ENCODE measurements at places on chromosomes 12 and 14.

- no peak for DNase-seq
Observed at GRCh38 chr12:131824450-131824849, 3.7 kb upstream of the MMP17 start.

- no peak for DNase-seq
Observed at GRCh38 chr12:118827047-118827446, 154.3 kb upstream of the SRRM4 start.

GRCh38 chr12:111991946-111992345 lies 21.0 kb downstream of the TMEM116 start:
- DNase-seq, result no peak

GRCh38 chr12:27785882-27786570 lies 6.0 kb upstream of the MANSC4 start:
- DNase-seq, result peak; percentile 19

DNA sequence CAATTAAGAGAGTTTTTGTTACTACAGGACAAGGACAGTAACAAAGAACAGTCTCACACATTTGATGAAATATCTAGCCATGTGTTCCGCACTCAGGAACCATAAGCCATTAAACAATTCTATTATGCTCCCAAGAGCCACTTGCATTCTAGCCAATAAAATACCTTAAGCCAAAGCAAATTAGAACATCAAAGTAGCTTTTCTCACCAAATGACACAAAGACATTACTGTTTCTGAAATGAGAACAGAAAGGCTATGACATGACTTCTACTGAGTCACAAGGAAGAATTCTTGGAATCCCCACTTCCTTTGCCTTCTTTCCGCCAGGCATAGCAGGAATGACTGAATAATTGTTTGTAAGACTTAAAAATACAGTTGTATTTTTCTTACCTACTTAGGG lies 445.8 kb downstream of the ATP23 start:
- no peak for DNase-seq

DNA sequence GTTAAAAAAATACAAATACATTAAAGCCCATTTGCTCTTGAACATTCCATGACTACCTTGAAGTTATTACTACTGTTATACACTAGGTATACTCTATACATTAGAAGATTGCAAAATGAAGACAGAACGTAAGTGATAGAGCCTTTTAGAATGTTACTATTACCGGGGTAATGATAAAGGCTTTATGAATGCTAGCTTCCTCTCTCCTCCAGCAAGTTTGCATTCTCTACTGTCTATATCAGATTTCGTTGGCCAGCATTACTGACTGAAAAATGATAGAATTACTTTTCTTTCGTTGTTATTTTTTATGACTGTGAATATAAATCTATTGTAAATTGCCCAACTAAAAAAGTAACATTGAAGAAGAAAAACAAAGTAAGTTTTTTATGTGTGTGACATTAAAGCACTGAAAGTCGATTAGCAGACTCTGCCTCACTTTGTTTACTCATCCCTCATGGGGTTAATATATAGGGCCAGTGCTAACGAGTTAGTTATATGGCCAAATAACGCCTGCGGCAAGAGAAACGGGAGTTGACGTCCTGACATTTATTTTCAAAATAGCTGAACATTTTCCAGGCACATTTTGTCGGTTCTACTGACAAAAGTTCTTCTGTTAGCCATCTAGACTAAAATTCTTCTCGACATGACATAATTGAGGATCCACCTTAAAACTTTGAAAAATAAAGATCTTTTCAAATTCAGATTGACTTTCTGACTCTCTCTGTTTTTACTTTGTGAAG lies 163.8 kb upstream of the KITLG start:
- DNase-seq, result no peak

GRCh38 chr12:2163177-2163941 lies 110.6 kb downstream of the CACNA1C start:
- DNase-seq, result peak; percentile 93

DNA sequence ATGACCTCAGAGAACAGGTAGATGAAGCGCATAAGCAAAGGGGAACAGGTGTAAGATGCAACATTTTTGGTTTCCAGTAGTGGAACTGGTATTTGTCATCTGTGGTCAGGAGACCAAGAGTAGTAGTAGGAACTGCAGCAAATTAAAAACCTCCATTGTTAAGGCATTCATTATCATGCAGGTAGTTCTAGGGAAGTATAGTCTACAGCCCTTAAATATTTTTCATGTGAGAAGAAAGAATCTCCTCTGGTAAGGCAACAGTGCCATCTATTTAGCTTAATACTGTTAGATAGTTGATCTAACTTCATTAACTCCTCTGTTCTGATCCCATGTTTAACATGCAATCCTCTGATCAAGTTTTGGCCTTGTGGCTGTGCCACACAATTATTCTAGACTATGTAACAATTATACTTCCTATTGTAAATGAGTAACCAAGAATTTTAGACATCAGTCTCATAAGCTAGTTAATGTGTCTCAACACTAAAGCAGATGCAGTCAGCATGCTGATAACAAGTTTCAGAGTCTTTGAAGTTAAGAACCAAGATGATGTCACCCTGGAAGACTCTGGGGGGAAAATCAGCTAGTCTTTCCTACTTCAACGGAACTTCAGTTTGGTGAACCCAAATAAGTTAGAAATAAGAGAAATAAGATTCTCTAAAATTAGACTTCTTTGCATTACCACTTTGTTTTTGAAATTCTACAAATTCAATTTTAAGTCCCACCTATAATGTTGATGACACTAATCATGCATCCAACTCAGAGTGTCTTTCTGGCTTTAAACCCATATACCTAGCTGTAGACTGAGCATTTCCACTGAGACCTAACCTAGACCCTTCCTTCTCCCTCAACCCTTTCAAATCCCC lies 70.9 kb downstream of the STXBP6 start:
- no peak for DNase-seq

DNA sequence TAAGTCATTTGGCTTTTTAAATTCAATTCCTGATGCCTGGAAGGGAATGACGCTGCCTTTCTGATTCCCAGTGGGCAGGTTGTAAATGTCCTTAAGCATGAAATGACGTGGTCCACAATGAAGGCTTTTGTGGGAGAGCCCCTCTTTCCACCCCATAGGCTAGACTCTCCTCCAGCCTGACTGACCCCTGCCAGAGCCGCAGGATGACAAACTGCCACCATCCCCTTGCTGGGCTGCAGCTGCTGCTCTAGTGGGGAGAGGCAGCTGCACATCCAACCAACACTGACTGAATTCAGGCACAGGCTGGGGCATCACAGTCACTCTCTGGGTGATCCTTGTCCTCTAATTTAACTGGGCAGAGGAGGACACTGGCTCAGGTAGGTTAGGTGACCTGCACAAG lies 6.3 kb downstream of the TSPAN11 start:
- DNase-seq, result no peak
